Skeletal muscle tissue (tissue), 5 donors: ENCODE measurements at places on chromosomes 7 and 10. TPM values are rescaled to one million over a fixed set of nuclear protein-coding genes. Genes with fewer than 3 reads are reported as not detected.

Gene NEUROD6
- total RNA-seq = not detected

Gene FAM200A
- 6.8 TPM for total RNA-seq

Gene CACNA2D1
- total RNA-seq = 116 TPM

Gene CCDC3
- 13.0 TPM for total RNA-seq

Gene CPED1
- total RNA-seq = 14.6 TPM

Gene ZEB1
- 67.3 TPM for total RNA-seq

Gene CEP55
- total RNA-seq = 4.7 TPM

Gene CYP3A7
- 0.52 TPM for total RNA-seq

Gene RASSF4
- 21.4 TPM for total RNA-seq

Gene PIK3AP1
- 6.3 TPM for total RNA-seq

Gene PIK3CG
- total RNA-seq = 5.2 TPM

Gene SYT15
- total RNA-seq = 1.0 TPM

Gene SKIDA1
- 2.1 TPM for total RNA-seq

Gene CUZD1
- total RNA-seq = 0.52 TPM

Gene TAX1BP1
- total RNA-seq = 24.5 TPM

Gene TUBB8
- total RNA-seq = not detected

Gene PRKCQ
- 14.6 TPM for total RNA-seq

Gene CAMK1D
- total RNA-seq = 2.1 TPM

Gene SFRP5
- total RNA-seq = 1.6 TPM

Gene MEST
- 446 TPM for total RNA-seq

Gene ELN
- 107 TPM for total RNA-seq

Gene MNX1
- total RNA-seq = not detected

Gene TRIM50
- 0.52 TPM for total RNA-seq

Gene UROS
- total RNA-seq = 56.4 TPM

Gene SRRM3
- total RNA-seq = not detected

Gene VWDE
- total RNA-seq = 0.52 TPM

Gene HMX2
- total RNA-seq = not detected

Gene CAV2
- total RNA-seq = 35.0 TPM

Gene GIMAP5
- total RNA-seq = 21.4 TPM

Gene BTBD16
- total RNA-seq = not detected
